ENCODE measurements at places on chromosomes 5 and 9.

- DNase-seq: no peak
Observed at GRCh38 chr9:121927636-121928035, 165.5 kb downstream of the TTLL11 start.

GRCh38 chr9:115133649-115134048 lies 15.7 kb upstream of the TNC start:
- no peak for DNase-seq

GRCh38 chr5:179568721-179569120 lies 18.4 kb downstream of the RUFY1 start:
- DNase-seq: no peak

DNA sequence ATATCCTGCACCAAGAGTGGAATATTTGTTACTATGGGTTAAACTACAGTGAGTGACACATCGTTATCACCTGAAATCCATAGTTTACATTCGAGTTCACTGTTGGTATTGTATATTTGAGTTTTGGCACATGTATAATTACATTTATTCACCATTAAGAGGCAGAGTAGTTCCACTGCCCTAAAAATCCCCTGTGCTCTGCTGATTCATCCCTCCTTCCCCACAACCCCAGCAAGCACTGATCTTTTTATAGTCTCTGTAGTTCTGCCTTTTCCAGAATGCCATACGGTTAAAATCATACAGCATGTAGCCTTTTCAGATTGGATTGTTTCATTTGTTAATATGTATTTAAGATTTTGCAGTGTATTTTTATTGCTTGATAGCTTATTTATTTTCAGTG lies 495.2 kb downstream of the DIRAS2 start:
- no peak for DNase-seq

DNA sequence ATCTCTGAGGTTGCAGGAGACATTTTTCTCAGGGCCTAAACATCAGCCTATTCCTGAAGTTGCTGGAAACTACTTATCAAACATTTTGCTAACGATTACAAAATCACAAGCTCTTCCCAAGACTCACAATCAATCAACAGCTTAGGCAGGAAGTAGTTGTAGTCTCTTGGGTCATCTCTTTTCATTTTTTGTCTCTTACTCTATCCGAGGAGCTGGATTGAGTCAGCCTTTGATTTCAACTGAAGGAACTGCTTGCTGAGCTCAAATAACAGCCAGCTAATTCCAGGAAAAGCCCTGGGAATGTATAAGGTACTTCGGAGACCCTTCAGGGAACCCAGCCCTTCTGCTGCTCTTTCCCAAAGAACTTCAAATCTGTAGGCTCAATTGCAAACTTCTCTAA lies 398.9 kb downstream of the PLK2 start:
- DNase-seq: no peak

GRCh38 chr5:173496129-173496882 lies 120.1 kb downstream of the BOD1 start:
- DNase-seq: no peak

DNA sequence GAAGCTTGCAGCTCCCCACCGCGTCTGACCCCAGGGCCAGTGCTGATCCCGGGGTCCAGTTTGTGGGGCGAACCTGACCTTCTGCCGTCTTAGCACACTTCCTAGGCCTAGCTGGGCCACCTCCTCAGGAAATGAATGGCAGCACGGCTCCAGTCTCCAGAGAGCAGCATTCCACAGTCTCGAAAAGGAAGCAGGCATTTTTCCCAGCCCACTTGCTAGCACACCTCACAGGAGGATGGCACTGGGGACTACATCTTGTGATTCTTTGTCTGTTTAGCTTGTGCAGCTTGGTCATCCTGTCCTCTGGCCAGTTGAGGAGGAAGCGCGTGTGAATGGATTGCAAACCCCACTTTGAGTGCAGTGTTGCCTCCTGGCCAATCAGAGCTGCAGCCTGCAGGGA lies 308.0 kb upstream of the IRX2 start:
- no peak for DNase-seq

DNA sequence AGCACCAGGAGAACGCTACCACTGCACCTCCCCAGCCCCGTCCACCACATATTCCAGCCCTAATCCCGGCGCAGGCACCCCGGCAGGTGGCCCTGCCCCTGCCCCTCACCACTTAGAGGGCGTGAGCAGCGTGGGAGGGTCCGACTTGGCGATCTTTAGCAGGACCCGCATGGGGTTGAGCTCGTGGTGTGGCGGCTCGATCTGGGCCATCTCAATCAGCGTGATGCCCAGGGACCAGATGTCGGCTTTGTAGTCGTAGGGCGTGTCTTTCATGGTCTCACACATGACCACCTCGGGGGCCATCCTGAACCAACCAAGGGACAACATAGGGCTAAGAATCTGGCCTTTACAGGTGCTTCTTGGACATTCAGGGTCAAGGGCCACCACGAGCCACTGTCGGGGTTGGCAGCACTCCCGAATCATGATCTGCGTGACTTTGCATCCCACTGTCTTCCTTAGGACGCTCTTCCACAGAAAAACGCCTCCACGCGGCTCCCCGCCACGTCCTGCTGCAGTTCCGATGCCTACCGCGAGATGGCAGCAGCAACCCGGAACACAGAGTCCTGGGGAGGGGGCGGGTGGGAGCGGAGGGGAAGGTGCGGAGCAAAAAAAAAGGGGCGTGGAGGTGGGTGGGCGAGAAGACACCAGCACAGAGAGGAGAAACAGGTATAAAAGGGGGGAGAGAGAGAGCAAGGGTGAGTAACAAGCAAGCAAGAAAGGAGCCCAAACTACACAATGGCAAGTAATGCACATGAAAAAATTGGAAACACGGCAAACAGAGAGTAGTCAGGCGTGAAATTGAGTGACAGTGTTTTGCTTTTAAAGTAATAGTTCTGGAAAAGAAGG lies 81.3 kb downstream of the STK10 start:
- DNase-seq: peak; percentile 64

DNA sequence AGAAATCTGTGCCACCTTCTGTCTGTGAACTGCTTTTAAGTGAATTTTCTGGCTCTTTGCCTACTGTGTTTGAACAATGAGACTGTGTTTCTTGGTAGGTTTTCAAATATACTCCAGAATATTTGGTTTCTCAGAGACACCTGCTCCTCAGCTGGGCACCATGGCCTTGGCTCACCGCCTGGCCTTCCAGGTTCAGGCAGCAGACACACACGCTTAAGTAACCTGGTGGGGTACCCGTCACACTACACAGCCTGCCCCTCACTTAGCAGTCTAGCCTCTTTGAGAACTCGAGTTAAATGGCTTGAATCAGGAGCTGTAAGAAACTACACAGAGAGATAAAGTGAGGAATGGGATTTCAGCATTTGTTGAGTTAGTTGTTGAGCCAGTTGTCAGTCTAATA lies 530.5 kb downstream of the MTRR start:
- DNase-seq: no peak

GRCh38 chr9:84969736-84970135 lies 300.2 kb downstream of the NTRK2 start:
- DNase-seq: no peak

GRCh38 chr5:113331209-113331551 lies 103.6 kb downstream of the TSSK1B start:
- DNase-seq: no peak

- DNase-seq: no peak
Observed at GRCh38 chr5:14036947-14037346, 92.5 kb upstream of the DNAH5 start.

DNA sequence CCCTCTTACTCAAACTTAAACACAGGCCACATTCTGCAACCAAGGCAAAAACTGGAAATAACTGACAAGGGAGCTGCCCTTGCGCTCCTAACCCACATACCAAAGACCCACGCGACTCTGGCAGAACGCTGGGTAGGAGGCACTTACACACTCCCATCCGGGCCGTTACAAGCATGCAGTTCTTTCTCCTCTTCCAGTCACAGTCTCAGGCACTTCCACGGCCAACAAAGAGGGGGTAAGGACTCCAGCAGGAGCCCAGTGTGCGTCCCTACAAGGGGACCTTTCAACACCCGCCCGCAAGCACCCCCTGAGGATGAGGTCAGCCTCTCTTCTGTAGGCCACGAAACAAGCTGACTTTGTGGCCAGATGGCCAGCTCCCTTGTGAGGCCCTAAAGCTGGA lies 57.4 kb downstream of the SERINC5 start:
- DNase-seq: no peak
